ENCODE measurements at places on chromosomes 12 and 14.

- DNase-seq: no peak
Observed at GRCh38 chr14:22846811-22847307, 10.5 kb downstream of the MMP14 start.

DNA sequence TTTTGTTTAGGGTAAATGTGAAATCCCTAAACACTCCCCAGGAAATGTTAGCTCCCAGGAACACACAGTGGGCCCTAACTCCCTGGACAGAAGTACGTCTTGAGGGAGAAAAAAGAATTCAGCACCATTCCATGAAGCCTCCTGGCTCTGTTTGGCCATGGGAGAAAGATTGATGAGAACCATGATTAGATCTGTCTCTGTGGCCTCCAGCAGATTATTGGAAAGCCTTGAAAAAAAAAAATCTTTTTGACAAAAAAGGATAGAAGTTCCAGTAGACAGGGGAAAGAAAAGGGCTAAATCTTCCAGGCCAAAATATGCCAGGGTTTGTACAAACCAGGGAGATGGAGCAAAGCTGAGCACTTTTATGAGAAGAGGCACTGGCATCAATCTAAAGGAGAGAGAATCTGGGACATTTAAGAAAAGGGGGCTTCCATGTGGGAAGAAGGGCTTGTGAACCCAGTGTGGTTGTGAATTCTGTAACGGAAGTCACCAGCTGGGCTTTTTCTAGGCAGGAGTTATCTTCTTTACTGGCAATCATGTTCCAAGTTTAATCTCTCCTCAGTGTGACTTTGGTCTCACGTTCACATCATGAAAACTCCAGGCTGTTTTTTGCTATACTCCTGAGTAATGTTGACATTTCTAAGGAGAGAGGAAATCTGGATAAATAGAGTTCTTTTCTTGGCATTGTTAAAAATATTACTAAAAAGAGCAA is 426.7 kb downstream of the RAD51B start:
- DNase-seq: no peak

DNA sequence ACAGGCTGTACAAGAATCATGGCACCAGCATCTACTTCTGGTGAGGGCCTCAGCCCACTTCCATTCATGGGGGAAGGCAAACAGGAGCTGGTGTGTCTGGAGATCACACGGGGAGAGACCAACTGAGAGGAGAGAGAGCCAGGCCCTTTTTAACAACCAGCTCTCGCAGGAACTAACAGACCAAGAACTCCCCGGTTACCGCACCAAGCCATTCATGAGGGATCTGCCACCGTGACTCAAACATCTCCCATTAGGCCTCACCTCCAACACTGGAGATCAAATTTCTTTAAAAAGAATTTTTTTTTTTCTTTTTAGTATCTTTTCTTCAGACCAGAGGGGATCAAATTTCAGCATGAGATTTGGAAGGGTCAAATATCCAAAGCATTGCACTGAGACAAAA is 16.7 kb upstream of the AQP2 start:
- no peak for DNase-seq

DNA sequence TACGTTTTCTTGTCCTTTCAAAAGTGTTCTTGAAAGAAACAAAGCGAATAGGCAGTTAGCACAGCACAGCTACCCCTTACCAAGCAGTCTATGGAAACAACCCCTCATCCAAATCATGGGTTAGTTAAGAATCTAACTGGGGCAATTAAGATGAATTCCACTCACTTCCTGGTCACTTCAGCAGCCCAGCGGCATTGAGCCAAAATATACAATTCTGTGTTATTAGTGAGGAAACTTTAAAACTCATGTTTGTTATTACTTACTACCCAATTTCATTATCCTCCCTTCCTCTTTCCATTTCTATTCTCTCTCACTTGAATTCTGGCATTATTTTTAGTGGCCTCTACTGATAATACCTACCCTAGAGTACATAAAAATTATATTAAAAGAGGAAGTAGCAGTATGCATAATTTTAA is 121.4 kb downstream of the PPHLN1 start:
- DNase-seq: no peak

DNA sequence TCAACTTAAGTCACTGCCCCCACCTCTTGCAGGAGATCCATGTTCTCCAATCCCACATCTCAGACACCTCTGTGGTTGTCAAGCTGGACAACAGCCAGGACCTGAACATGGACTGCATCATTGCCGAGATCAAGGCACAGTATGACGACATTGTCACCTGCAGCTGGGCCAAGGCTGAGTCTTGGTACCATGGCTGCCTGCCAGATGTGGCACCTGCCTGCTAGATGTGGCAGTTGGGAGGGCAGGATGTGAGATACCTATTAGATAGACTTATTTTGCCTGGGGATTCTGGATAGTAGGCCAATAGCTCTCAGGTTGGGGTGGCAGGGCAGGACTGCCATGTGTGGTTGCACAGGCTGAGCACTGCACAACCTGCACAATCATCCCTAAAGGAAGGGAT is 7.9 kb upstream of the KRT86 start:
- no peak for DNase-seq

GRCh38 chr12:110965574-110965973 is 45.2 kb upstream of the MYL2 start:
- no peak for DNase-seq

DNA sequence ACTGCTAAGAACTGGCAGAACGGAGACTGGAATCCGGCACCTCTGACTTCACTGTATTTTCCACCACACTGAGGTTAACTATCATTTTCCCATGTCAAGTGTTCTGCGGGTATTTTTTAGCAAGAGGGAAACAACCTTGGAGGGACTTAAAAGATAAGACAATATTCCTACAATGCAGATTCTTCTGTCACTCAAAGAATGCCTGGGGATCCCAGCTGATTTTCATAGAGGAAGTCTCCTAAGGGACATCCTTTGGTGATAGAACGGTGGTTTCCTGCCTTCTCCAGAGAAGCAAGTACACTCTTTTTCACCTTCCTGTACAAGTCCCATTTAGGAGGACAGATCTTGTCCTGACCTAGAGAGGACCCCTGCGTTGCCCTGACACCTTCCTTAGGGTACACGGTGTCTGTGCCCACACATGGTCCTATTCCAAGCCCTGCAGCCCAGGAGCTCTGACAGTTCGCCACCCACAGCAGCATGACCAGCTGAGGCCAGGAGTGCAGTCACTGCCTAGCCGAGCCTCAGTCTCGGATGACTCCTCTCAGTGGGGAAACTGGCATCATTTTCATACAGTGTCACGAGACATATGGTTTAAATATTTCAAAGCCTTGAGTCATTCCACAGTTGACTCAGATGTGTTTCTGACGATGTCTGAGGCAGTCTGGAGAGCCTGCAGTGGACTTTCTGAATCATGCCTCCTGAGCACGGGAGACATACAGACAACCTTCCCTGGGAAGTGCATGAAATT is 181.3 kb upstream of the FKBP4 start:
- DNase-seq: peak; percentile 91

DNA sequence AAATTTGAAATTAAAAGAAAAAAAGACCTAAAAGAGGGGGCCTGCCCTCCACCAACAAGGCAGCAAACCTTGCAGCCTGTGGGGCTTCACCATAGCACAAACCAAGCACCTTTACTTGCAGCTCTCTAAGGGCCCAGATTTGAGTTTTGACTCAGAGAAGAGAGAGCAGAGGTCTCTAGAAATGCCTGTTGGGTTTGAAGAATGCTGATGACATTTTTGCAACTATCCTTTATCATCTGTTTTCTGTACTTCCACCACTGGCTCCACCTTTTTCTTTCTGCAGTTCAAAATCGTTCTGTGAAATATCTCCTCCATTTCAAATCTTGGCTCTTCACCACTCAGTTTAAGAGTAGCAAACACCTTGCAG is 83.8 kb upstream of the HMGA2 start:
- no peak for DNase-seq

GRCh38 chr12:45406988-45407850 is 191.3 kb downstream of the ANO6 start:
- DNase-seq: peak; percentile 49

- DNase-seq: no peak
Observed at GRCh38 chr12:54452628-54453027, 20.8 kb downstream of the GTSF1 start.

DNA sequence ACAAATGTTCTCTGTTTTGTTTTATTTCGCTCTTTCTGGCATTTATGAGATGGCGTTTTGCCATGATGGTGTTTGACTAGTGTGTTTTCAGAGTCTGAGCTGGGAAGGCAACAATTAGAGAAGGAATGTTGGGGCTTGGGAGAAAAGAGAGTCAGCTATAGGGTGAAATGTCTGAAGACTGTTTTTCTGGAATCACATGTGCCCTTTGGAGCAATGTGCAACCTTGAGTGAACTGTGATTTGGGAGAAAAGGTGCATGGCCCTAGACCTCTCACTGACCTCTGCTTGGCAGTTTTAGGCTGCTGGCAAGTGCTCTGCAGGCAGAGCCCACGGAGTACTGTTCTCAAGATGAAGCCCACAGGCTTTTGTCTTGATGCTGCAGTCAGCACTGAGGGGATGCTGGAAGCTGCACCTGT is 379.9 kb upstream of the PDE3A start:
- DNase-seq: no peak

- DNase-seq: peak; percentile 13
Observed at GRCh38 chr14:95998656-95999055, 40.5 kb upstream of the C14orf132 start.

GRCh38 chr14:75628816-75629215 is 31.9 kb downstream of the ERG28 start:
- no peak for DNase-seq

DNA sequence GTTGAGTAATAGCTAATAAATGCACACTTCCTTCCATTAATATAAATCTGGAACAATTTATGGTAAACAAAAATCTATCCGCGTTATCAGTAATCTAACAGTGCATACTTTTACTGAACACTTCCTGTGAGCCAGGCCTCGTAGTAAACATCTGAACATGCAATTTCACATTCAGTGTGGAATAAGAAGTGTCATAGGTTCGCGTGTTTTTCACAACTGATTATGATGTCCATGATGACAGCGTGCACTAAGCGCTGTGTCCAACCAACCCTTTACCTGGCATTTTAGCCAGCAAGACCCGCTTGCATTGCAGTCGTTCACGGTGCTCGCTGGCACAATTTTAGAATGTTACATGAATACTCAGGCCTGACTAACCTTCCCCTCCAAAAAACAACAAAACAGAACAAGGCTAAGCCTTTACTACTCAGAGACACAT is 2.1 kb downstream of the PNMA1 start:
- DNase-seq: no peak

- DNase-seq: no peak
Observed at GRCh38 chr12:68234140-68234539, 8.5 kb upstream of the IL26 start.

- DNase-seq: no peak
Observed at GRCh38 chr12:113067987-113068935, 11.7 kb downstream of the DTX1 start.

DNA sequence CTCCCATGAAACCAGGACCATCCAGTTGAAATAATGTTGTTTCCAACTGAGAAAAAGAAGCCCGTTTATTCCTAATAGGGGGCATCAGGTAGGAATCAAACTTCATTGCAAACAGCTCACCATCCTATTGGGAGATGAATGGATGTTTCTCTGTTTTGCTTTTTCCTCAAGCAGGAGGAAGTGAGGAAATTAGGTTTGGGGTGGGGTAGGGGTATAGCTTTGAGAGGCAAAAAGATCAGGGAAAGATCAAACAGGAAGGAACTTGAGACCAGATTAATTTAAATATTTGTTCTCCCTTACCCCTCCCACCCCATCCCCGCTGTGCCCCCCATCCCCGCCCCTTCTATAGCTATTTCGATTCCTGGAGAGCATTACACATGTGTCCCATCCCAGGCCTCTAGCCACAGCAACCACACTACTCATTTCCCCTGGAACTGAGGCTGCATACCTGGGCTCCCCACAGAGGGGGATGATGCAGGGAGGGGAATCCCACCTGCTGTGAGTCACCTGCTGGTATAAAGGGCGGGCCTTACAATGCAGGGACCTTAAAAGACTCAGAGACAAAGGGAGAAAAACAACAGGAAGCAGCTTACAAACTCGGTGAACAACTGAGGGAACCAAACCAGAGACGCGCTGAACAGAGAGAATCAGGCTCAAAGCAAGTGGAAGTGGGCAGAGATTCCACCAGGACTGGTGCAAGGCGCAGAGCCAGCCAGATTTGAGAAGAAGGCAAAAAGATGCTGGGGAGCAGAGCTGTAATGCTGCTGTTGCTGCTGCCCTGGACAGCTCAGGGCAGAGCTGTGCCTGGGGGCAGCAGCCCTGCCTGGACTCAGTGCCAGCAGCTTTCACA is at the start of gene IL23A:
Gene IL23A (plus strand): TSS at position 577 of the 850 bp plus-strand sequence. CDS start 161 bp downstream, at position 738.
- no peak for DNase-seq

- DNase-seq: no peak
Observed at GRCh38 chr12:10098791-10099190, at the start of gene CLEC1A. CLEC1A (minus strand) TSS chr12:10098985; CDS start chr12:10098922, 63 bp downstream.

GRCh38 chr12:129101404-129101803 is 248.1 kb downstream of the GLT1D1 start:
- DNase-seq: no peak

- DNase-seq: no peak
Observed at GRCh38 chr12:105929192-105929591, 209.6 kb downstream of the NUAK1 start.

DNA sequence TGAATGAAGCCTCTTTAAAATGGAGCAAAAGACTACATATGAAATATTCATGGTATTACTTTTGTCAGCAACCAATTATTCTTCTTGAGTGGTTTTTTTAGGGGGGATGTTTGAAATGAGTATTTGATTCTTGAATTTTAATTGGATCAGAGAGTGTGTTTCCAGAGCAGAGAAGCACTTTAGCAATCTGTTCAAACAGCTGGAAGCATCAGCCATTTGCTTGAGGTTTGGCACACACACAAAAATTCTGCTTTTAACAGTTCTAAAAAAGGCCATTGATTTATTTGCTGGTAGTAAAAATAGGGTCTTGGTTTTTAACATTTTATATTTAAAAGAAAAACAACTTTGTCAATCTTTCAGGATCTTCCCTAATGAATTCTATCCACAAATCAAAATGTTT is 292.7 kb downstream of the LRFN5 start:
- no peak for DNase-seq

- no peak for DNase-seq
Observed at GRCh38 chr12:51977320-51977753, 25.8 kb downstream of the ACVR1B start.

DNA sequence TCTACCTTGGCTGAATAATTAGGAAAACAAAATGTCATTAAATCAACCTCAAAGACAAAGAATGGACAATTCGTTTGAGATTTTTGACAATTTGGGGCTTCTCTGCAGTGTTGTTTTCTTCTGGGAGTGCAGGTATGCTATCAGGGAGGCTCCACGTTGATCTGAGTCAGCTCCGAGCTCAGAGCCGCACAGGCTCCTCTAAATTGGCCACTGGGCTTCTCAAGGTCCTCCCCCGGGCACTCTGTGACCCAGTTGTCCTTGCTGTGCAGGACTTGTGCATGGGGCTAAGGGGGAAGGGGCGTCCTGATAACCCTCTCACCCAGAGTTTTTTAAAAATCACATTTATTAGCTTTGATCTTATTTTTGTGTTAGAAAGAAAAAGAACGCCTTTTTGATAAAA is 52.7 kb downstream of the TBX3 start:
- DNase-seq: no peak

GRCh38 chr12:80807640-80808288 is 91.1 kb downstream of the MYF5 start:
- no peak for DNase-seq

- no peak for DNase-seq
Observed at GRCh38 chr14:104306450-104307040, 168.2 kb downstream of the KIF26A start.

Data from AG04450 (cell line).